ENCODE measurements at places on chromosomes 2 and 18. TPM values are rescaled to one million over a fixed set of nuclear protein-coding genes. Genes with fewer than 3 reads are reported as not detected.

The SKA1 gene
- 0.46 TPM for total RNA-seq

The RGPD3 gene
- not detected for total RNA-seq

The TACR1 gene
- total RNA-seq = not detected

The CACNB4 gene
- total RNA-seq = 0.67 TPM

The SALL3 gene
- total RNA-seq = not detected

The HJURP gene
- total RNA-seq = not detected

The NAB1 gene
- total RNA-seq = 41.5 TPM

- H3K36me3 ChIP-seq = no peaks in the 10 kb centered on the region
- peak overlapping the region; percentile 85 for H3K4me3 ChIP-seq
- H3K27ac ChIP-seq = peak overlapping the region; percentile 96
- DNase-seq = no peak
- H3K27me3 ChIP-seq = no peaks in the 10 kb centered on the region
Observed at GRCh38 chr2:18559531-18560030, 872 bp downstream of the RDH14 start.

DNA sequence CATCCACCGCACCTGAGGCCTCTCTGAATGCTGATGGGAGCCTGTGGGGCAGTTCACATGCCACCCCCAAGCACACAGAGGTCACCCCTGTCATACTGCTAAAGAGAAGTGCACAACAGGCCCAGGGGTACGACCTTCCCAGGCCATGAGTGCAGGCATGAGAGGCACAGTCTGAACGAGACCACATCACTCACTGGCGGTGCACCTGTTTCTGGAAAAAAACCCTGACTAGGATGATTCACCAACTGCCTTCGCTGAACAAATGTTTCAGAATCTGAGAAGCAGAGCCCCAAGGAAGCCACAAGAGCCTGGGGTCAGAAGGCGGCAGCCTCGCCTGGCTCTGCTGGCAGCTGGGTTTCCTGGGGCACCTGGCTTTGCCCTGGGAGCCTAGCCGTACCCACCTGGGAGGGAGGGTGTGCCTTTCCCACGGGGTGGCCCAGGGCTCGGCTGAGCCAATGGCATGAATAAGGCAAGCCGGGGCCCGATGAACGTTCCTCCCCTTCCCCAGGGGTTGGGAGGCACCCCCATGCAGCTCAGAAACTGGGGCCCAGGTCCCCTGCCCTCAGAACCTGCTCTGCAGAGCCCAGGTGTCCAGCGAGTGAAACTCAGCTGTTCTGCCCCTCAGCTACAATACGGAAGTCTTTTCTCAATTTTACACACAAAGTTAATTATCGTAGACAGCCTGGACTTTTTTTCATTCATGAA is 73.8 kb downstream of the HDAC4 start:
- peak overlapping the region; percentile 93 for H3K27ac ChIP-seq
- no peak for DNase-seq
- H3K36me3 ChIP-seq = no peaks in the 10 kb centered on the region
- H3K27me3 ChIP-seq = no peaks in the 10 kb centered on the region

GRCh38 chr18:731185-731584 is 18.8 kb upstream of the ENOSF1 start:
- no peak overlapping the region for H3K4me3 ChIP-seq
- H3K4me1 ChIP-seq = no peaks in the 10 kb centered on the region
- H3K36me3 ChIP-seq = no peaks in the 10 kb centered on the region
- no peak overlapping the region for H3K27ac ChIP-seq
- DNase-seq = no peak

- H3K4me1 ChIP-seq = peaks cover 7% of the 10 kb centered on the region
- H3K27me3 ChIP-seq = no peaks in the 10 kb centered on the region
- DNase-seq = no peak
- H3K27ac ChIP-seq = no peak overlapping the region
Observed at GRCh38 chr2:186526281-186526680, 40.2 kb downstream of the ZC3H15 start.

DNA sequence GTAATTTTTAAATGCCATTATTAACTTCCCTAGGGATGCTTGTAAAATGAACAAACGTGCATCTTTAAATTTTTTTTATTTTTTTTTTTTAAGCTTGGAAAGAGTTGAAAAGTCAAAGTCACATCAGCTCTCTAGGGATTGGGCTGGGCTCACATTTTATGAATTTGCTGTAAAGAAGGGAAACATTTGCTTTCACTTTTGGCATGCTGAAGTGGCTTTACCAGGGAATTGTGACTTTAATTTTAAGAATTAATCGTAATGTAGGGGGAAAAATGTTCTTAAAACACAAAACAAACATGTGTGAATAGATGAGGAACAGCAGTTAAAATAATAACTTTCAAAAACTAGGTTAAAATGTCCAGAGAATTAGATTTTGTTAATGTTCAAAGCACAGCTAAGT is 123.0 kb downstream of the AGAP1 start:
- H3K4me3 ChIP-seq = peak overlapping the region; percentile 0
- peaks cover 33% of the 10 kb centered on the region for H3K4me1 ChIP-seq
- DNase-seq = peak; percentile 64
- no peaks in the 10 kb centered on the region for H3K27me3 ChIP-seq

DNA sequence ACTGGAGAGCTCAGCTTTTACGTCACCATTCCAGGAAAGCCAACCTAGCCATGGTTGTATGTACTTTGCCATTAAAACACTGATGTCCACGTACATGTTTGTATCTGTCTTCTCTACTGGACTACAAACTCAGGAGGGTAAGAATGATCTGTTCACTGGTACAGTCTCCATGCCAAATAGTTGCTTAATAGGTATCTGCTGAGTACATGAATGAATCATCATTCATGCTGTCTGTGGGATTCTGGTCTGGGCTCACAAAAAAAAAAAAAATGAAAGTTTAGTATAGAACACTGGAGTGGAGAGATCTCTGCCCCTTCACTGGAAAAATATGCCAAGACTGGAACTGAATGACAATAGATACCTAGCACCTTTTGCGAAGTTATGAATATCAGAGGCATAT is 102.6 kb upstream of the ITGA4 start:
- H3K27ac ChIP-seq = no peak overlapping the region
- DNase-seq = no peak
- no peaks in the 10 kb centered on the region for H3K36me3 ChIP-seq
- no peaks in the 10 kb centered on the region for H3K27me3 ChIP-seq
- no peak overlapping the region for H3K4me3 ChIP-seq
- H3K4me1 ChIP-seq = no peaks in the 10 kb centered on the region

DNA sequence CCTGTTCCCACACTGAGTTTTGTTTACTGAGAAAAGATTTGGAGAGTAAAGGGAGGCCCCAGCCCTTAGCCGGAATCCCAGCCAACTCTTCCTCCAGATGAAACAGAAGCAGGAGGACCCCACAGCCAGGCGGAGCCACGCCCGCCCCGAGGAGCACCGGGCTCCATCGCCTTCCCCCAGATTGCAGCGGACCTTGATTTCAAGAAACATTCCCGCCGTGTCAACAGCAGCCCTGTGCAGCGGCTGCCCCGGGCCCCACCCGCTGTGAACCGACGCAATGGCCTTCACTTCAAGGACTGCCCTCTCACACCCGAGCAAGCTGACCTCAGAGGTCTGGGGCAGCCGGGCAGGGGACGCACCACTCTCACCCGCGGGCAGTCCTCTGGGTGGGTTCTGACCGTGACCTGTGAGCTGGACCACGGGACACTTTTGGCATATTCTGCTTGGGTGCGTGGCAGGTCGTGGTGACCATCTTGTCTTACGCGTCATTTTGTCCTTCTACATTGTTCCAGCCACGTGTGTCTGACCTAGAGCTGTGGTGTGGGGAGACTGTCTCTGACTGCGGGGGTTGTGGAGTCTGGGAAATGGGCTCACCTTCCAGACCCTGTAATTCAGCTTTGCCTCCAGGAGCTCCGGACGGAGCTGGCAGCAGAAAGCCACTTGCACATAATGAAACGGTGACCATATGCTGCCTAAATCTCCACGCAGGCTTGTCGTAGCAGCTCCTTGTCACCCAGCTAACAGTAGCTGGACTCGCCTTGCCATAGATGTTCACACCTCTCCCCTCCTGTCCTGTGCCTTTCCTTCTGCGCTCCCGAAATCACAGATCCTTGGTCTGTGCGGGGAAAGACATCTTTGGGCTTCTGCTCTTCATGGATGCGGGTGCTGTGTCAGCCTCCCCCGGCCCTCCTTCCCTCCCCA is 32.0 kb upstream of the INHBB start:
- peaks cover 10% of the 10 kb centered on the region for H3K4me1 ChIP-seq
- peak overlapping the region; percentile 4 for H3K4me3 ChIP-seq
- no peak for DNase-seq
- no peaks in the 10 kb centered on the region for H3K27me3 ChIP-seq
- H3K27ac ChIP-seq = no peak overlapping the region

DNA sequence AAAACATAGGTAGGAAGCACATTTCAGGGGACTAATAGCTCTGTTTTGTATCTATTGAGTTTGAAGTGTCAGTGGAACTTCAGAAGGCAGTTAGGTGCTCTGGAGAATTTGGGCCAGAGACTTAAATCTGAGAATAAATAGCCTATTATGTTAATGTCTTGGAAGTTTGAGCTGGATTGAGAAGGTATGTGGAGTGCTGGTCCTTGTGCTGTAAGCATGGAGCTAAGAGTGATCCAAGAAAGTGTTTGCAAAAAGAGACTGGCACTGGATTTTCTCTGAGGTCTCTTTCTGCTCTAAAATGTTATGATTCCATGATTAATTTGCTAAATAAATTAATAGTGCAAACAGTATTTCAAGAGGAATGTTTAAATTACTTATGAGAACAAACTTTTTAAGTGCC is 63.3 kb downstream of the ICOS start:
- no peaks in the 10 kb centered on the region for H3K36me3 ChIP-seq
- no peak overlapping the region for H3K27ac ChIP-seq
- no peak for DNase-seq
- no peaks in the 10 kb centered on the region for H3K4me1 ChIP-seq

DNA sequence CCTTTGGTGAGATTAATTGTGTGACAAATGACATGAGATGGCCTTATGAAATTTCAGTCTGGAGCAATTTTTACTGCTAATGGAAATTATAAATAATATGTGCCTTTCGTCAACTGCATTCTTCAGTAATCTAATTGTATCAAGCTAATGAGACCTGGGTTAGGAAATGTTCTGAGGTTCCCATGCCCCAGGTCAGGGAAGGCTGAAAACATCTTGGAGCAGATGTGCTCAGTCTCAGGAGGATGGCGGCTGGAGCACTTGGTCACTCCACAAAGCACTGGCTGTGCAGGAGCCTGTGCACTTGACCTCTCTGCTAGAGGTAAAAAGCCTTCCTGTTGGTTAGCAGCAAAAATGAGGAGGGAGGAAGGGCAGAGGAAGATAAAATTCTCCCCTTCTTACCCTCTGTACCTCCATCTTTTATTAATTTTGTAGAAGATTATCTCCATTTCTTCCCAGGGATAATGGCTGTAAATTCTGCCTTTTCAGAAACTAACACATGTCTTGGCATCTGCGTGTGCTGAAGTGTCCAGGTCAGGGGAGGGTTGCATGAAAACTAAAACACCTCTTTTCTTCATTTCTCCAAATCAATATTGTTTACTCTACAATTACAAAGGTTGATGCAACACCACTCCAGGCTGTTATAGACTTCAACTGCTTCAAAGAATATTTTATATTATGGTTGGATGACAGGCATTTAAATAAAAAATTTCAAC is 1606.4 kb upstream of the ACVR2A start:
- no peak overlapping the region for H3K4me3 ChIP-seq
- H3K27ac ChIP-seq = no peak overlapping the region
- DNase-seq = peak; percentile 10

GRCh38 chr2:74944987-74945787 is 13.3 kb upstream of the POLE4 start:
- H3K27me3 ChIP-seq = no peaks in the 10 kb centered on the region
- H3K4me3 ChIP-seq = no peak overlapping the region
- DNase-seq = no peak
- no peaks in the 10 kb centered on the region for H3K4me1 ChIP-seq
- H3K36me3 ChIP-seq = no peaks in the 10 kb centered on the region

DNA sequence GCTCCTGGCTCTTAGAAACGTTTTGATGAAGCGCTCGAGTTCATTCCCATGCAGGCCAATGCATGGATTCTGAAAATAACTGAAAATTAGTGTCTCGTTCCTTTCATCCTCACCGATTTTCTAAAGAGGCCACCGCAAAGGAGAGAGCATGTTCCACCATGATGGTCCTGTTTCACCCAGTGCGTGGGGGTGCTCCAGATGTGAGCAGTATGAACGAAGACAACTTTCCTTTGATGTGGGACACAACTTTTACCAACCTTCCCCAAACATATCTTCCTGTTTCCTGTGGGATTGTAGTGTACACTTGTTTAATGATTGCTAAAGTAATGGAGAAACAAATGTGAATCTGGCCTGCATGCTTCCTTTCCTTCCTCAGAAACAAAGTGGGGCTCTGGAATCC is 114.5 kb downstream of the PRPF40A start:
- no peaks in the 10 kb centered on the region for H3K36me3 ChIP-seq
- no peak for DNase-seq
- no peak overlapping the region for H3K4me3 ChIP-seq
- no peak overlapping the region for H3K27ac ChIP-seq
- H3K27me3 ChIP-seq = no peaks in the 10 kb centered on the region

DNA sequence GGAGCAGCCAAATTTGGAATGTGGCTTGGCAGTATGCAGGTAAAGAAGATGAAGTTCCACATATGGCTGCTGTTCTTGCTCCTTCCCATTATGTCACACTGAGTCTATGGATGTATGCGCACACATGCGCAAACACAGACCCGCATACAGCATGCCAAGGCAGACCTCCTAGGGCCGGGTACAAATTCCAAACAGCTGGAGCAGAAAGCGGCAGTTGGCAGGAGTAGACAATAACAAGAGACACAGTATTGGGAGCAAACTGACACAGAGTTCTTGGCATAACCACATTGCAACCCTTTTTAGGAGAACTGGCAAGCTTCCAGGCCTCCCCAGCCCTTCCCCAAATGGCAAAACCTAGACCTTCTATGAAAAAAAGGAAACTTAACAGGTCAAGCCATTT is 268.9 kb downstream of the SP3 start:
- H3K27ac ChIP-seq = no peak overlapping the region
- H3K4me3 ChIP-seq = no peak overlapping the region
- H3K27me3 ChIP-seq = no peaks in the 10 kb centered on the region
- no peaks in the 10 kb centered on the region for H3K36me3 ChIP-seq
- H3K4me1 ChIP-seq = no peaks in the 10 kb centered on the region
